Mucosa of descending colon (tissue), 3 donors: ENCODE measurements at places on chromosomes 6 and 20.
A peak's percentile ranks its signal among the peaks of the same experiment; 100 is the strongest.

- no peak for DNase-seq
These were observed 971.1 kb upstream of the MAN1A1 start for GRCh38 chr6:120320481-120321162.

DNA sequence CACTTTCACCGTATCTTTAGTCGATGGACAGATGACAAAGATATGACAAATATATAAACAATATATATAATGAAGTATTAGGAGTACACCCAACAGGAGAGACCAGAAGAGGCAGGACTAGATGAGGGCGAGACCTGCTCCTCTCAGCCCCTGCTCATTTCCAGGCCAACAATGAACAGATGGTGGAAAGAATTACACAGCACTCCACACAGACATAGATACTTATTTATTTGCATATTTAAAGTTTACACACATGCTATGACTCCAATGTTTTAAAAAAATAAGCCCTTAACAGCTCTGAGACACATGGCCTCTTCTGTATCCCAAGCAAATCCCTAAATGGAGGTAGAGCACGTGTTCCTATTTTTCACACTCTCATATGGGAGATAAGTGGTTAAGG lies 10.4 kb downstream of the FAM210B start:
- DNase-seq: no peak

GRCh38 chr6:73854998-73855718 lies 159.2 kb downstream of the CD109 start:
- DNase-seq: peak; percentile 49

DNA sequence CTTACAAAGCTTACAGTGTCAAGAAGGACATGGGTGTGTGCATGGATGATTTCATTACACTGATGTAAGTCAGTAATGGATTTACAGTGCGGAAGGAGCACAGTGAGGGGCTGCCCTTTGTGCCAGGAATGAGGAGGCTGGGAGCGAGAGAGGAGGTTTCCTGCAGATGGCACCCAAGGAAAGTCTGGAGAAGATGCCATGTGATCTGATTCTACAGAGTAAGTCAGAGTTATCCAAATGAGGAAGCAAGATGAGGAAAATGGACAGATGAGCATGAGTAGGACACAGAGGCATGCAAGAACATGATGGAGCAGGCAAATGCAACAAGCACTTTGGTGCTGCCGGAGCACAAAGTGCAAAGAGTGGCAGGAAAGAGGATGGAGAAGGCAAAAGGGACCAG lies 29.7 kb downstream of the MAP7 start:
- no peak for DNase-seq

DNA sequence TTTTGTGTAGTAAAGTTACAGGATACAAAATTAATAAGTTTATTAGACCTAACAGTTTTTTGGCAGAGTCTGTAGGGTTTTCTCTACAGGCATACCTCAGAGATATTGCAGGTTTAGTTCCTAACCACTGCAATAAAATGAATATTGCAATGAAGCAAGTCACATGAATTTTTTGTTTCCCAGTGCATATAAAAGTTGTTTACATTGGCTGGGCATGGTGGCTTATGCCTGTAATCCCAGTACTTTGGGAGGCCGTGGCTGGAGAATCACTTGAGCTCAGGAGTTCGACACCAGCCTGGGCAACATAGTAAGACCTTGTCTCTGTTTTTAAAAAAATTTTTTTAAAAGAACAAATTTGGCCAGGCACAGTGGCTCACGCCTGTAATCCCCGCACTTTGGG lies 16.0 kb downstream of the C6orf52 start:
- no peak for DNase-seq

GRCh38 chr6:131001111-131001736 lies 61.8 kb downstream of the EPB41L2 start:
- DNase-seq: no peak

DNA sequence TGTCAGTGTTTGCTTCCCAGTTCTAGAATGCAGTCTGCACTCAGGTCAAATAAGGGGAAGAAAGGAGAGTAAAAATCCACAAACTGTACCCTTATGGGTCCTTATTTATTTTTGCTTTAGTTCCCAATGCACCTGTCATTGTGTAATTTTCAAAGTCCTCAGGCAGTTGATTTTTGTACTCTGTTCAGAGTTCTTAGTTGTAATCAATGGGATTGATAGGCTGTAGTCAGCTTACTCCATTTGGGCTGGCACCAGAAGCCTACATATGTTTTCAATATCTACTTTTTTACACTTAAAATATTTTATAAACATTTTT lies 18.6 kb downstream of the AIG1 start:
- DNase-seq: no peak

- DNase-seq: peak; percentile 85
These were observed 26.2 kb downstream of the SLCO4A1 start for GRCh38 chr20:62668441-62669027.

DNA sequence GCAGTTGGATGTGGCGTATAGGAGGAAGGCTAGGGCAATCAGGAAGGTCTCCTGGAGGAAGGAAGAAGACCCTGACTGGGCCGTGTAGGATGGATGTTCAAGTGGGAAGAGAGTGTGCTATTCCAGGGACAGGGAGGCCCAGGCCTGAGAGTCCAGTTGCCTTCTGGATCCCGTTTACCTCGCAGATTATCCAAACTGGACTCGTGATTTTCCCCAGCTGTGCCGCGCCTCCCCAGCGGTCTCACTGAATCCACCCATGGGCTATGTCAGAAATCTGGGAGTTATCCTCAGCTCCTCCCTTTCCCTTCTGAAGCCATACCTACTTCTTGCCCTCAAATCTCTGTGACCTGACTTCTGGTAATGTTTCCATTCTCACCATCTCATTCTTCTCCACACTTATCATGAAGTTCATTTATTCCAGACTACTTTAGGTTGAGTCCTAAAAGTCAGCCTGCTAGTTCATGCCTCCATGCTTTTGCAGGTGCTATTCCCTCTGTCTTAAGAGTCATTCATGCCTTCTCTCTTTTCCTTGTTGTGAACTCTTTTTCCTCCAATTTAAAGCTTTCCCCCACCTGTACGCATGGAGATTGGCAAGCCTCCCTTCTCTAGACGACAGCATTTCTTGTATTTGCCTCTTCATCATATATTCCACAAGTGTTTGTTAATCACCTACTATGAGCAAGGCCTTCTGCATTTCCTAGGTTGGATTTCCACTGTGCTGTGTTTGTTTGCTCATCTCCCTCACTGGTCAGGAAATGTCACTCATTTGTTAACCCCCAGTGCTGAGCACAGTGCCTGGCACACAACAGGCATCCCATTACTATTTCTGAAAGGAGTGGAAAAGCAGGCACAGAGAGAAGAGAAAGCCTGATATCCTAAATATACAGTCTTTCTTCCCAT lies 2.7 kb downstream of the SDCBP2 start:
- DNase-seq: no peak

DNA sequence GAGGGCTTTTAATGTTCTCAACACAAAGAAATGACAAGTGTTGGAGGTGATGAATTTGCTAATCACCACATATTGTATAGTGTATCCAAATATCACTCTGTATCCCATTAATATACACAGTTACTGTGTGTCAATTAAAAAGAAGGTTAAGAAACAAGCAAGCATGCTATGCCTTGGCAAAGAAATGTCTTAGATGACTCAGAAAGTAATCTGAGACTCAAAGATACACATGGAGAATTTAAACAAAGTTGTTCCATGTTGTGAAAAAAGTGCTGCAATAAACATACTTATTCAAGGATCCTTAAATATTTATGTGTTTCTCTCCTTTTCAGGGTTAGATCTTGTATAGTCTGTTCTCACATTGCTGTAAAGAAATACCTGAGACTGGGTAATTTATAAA lies 300.9 kb downstream of the DHX35 start:
- no peak for DNase-seq

- no peak for DNase-seq
These were observed 95.0 kb downstream of the ATRN start for GRCh38 chr20:3565851-3566250.

- DNase-seq: no peak
These were observed 29.2 kb downstream of the AKAP7 start for GRCh38 chr6:131164506-131164905.

- DNase-seq: peak; percentile 52
These were observed 1.2 kb upstream of the PARD6B start for GRCh38 chr20:50729901-50730764.

DNA sequence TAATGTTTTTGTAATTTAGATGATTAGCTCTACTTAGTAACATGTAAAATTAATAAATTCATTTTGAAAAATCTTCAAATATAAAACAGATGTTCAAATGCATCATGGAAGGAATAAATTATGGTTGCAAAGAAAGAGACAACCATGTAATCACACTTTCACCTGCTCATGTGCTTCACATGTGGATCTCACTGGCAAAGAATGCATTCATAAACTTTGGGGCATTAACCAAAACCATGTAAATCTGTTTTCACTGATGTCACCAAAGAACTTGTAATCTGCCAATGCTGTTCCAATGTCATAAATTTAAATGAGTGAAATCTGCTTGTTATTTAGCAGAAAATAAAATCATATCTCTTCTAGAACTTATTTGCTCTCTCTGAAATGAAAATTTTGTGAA lies 142.7 kb downstream of the TENT5A start:
- no peak for DNase-seq

DNA sequence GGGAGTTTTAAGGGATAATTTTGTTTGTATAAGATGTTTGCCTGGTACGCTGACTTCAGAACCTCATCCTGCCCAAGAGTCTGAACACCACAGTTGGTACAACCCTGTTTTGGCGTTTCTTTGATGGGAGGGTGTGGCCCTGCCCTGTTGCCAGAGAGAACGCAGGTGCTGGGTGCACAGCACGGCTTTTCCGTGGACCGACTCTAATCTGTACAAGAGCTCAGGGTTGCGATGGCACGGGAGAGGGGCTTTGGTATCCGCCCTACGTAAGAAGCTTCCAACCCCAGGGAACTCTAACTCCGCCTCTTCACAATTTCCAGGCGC lies 1.3 kb downstream of the CYP24A1 start:
- DNase-seq: no peak

DNA sequence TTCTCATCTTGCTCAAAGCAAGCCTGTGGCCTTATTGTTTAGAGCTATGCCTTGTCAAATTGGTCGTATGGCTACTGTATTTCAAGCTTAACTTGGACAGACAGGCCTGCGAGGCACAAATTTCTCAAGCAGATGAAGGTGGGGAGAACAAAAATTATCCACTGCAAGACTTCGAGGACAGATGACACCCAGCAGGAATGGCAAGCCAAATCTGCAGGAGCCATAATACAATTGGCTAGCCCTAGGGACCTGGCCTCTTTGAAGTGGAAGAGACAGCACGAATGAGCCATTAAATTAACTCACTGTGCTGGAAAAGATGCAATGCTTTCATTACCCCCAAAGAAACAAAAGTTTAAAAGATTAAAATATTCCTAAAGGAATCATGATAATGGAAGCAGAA lies 5.0 kb upstream of the BLOC1S5 start:
- DNase-seq: no peak

GRCh38 chr6:79048611-79049010 lies 29.4 kb downstream of the PHIP start:
- peak; percentile 10 for DNase-seq

- no peak for DNase-seq
These were observed 12.0 kb downstream of the RNF114 start for GRCh38 chr20:49948178-49948577.

- DNase-seq: no peak
These were observed 21.2 kb upstream of the LSM14B start for GRCh38 chr20:62101078-62101477.

GRCh38 chr20:35523298-35523888 lies 6.1 kb downstream of the C20orf173 start:
- DNase-seq: no peak
